ENCODE measurements at places on chromosomes 11 and 22. TPM values are rescaled to one million over a fixed set of nuclear protein-coding genes. Genes with fewer than 3 reads are reported as not detected.

RAPSN gene
- 0.19 TPM for total RNA-seq

SHANK2 gene
- 13.9 TPM for total RNA-seq

FGF3 gene
- total RNA-seq = 0.50 TPM

GRCh38 chr11:112589155-112589554, 328.5 kb upstream of the PLET1 start:
- DNase-seq = no peak

DNA sequence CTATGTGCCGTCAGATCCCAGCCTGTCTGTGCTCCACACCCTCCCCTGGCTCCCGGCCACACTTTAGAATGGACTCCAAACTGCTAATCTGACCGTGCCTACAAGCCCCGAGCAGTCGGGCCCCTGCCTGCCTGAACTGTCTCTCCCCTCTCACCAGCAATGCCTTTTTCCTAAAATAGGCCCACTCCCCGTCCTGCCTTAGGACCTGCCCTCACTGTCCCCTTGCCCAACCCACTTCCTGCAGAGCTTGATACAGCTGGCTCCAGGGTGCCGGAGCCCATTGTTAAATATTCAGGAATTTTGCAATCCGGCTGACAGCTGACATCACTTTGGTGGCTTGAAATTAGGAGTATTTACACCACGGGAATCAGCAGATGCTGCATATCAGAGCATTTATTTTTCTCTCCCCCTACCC, 21.4 kb downstream of the MN1 start:
- DNase-seq = no peak
